ENCODE measurements at places on chromosomes 7 and 10.

GRCh38 chr10:88227342-88228018 is 355.6 kb downstream of the RNLS start:
- DNase-seq, result no peak

- no peak for DNase-seq
Observed at GRCh38 chr7:10708447-10708846, 265.2 kb upstream of the PHF14 start.

DNA sequence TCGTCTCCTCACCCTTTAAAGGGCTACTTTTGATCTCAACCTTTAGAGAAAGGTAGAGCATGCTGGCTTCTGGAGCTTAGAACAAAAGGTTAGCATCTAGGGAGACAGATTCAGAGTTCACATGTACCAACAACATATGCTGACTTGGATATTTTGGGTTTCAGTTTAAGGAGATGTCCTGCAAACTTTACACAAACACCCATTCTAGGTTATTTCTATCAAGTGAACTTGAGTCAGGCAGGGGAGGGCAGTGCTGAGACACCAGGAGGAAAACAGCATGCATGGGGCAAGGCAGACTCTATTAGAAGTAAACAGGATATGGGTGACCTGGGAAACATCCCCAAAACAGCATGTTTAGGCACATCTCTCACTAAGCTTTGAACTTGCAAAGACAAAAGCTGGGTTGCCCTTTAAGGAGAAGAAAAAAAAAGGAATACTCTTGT is 43.8 kb downstream of the ARL4A start:
- DNase-seq, result no peak

DNA sequence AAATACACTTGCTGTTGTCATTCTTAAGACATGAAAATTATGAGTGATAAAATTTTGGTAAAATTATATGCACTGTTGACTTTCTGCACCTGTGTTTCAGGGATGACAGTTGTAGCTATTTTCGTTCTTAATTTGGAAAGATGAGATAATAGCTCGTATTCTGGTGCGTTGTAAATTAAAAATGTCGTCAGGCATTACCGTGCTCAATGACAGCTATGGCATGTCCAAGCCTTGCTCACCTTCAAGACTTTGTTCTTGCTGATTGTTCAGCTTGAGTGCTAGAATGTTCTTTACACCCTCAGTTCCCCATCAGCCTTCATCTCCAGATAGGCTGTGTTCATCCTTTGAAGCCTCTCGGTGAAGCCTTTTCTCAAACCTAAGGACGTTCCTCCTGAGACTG is 21.5 kb downstream of the TRRAP start:
- no peak for DNase-seq

GRCh38 chr10:75640381-75640780 is 209.0 kb downstream of the LRMDA start:
- no peak for DNase-seq

- DNase-seq, result no peak
Observed at GRCh38 chr7:51647486-51647885, 330.9 kb upstream of the COBL start.

GRCh38 chr10:127953876-127954275 is 47.0 kb downstream of the PTPRE start:
- no peak for DNase-seq

DNA sequence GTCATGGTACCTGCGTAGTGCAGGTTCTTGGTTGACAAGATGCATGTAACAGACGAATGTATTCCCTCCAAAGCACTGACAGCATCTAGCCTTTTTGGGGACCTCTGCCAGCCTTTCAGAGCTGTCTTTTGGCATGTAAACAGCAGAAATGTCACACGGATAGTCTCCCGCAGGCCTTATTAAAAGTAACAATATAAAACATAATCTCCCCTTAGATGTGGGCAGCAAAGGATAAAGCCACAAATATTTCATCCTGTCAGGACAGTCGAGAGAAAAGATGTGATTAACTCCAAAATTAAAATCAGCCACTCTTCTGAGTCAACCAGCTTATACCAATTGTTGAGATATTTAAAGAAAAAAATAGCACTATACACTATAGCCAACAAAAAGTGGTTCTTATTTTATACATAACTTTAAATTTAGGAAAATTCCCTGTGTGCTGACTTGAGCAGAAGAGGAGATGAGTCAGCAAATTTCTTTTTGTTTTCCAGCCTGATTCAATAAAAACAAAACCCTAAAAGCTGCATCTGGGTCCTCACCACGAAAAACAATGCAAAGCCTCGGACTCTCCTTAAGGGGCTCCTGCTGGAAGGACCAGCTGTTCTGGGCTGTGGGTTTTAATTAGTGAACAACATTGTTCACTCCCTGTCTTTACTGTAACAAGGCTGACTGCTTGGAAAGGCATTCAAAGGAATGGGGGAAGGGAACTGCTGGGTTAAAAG is 240.2 kb downstream of the ADAM12 start:
- DNase-seq, result no peak

GRCh38 chr10:87750817-87751216 is 67.2 kb downstream of the ATAD1 start:
- DNase-seq, result no peak

- no peak for DNase-seq
Observed at GRCh38 chr10:12020574-12020973, 22.0 kb downstream of the UPF2 start.

GRCh38 chr7:120989257-120990220 is 1.0 kb downstream of the CPED1 start:
- peak; percentile 66 for DNase-seq

GRCh38 chr10:22685926-22686325 is 28.5 kb downstream of the PIP4K2A start:
- no peak for DNase-seq

DNA sequence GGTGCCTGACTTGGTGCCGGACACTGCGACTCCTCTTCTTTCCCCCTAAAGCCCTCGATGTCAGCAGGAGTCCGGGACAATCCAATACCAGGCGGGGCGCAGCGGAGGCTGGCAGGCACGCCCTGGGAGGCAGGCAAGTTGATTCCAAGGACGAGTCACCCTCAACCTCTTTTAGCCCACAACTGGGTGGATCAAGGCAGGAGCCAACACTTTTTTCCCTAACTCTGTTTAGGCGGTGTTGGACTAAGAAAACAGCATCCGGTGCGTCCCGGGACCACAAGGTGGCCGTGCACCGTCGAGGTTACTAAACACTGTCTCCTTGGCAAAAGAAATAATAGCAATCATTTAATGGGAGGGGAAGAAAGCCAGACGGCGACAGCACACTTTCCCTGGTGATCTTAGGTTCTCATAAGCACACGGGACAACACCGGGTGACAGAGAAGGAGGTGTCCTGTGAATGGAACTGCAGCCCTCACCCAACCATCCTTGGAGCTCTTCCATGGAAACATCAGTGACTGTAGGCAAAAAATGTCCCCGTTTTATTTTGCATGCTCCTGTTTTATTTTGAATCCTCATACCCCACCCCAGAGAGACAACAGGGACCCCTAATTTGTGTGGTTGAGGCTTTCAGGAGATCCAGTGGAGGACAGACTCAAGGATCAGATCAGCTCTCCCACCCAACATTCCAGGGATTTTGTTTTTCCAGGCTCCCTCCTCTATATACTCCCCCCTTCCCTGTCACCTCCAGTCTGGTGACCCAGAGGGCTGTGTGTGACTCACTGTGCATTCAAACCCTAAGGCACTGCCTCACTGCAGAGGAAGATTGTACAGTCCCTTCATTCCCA is 1.3 kb upstream of the CALCR start:
- no peak for DNase-seq

- DNase-seq, result no peak
Observed at GRCh38 chr7:103597606-103598005, 151.6 kb upstream of the SLC26A5 start.

GRCh38 chr7:37069336-37069735 is 345.0 kb upstream of the AOAH start:
- no peak for DNase-seq

Data from sciatic nerve (tissue), 2 donors.